Tibial nerve (tissue), 4 donors: ENCODE measurements at places on chromosomes 5 and 9.

DNA sequence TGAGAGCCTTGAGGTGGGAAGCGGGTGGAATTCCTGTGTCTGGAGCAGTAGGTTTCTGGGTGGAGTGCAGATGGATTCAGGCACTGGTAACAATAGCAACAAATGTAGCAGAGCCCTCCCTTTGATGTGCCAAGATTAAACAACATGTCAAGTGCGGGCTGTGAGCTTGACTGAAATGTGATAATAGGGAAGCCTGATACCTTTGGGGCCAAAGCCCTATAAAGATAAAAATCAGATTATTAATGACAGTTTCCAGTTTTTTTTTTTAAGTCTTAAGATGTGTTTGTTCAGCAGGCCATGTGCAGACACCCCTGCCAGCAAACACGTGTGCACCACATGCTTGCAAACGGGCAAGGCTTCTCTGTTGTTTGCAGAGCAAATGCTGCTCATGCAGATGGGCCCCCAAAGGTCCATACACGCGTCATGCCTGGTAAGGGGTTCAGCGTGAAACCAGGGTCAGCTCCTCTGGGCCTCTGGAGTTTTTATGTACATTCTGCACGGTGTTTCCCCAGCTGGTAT is 193.2 kb downstream of the GADD45G start:
- DNase-seq = no peak
- no peak overlapping the region for H3K27ac ChIP-seq
- H3K4me1 ChIP-seq = no peaks in the 10 kb centered on the region
- H3K27me3 ChIP-seq = no peaks in the 10 kb centered on the region
- H3K4me3 ChIP-seq = no peak overlapping the region
- H3K36me3 ChIP-seq = no peaks in the 10 kb centered on the region

- no peak for DNase-seq
- no peak overlapping the region for H3K4me3 ChIP-seq
- H3K4me1 ChIP-seq = no peaks in the 10 kb centered on the region
- no peaks in the 10 kb centered on the region for H3K36me3 ChIP-seq
- no peaks in the 10 kb centered on the region for H3K27me3 ChIP-seq
Observed at GRCh38 chr5:66540078-66540477, 56.1 kb upstream of the MAST4 start.

GRCh38 chr5:176859916-176860315 is 39.2 kb downstream of the HK3 start:
- no peaks in the 10 kb centered on the region for H3K4me1 ChIP-seq
- DNase-seq = no peak

GRCh38 chr5:17838469-17838868 is 204.2 kb downstream of the TAF11L14 start:
- H3K27ac ChIP-seq = no peak overlapping the region
- H3K4me3 ChIP-seq = no peak overlapping the region
- no peaks in the 10 kb centered on the region for H3K27me3 ChIP-seq
- H3K36me3 ChIP-seq = no peaks in the 10 kb centered on the region
- DNase-seq = no peak

DNA sequence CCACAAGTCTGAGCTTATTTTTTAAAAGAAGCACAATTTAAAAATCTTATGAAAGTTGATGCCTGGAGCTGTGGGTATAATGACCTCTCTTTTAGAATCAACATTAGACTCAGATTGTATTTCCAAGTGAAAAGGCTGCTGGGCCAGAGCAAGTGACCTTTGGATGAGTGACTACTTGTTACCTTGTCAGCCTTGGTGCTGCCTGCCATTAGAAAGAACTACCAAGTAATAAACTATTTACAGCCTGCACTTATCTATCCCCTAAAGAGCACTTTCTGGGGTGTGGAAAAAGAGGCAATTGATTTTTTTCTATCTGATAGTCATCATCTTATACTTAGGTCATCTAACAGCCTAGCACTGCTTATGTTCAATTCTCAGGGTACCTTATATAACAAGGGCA is 134.9 kb upstream of the FBXL17 start:
- H3K4me1 ChIP-seq = no peaks in the 10 kb centered on the region
- H3K27ac ChIP-seq = no peak overlapping the region
- no peak for DNase-seq
- H3K4me3 ChIP-seq = no peak overlapping the region

GRCh38 chr9:100219347-100219746 is 120.3 kb downstream of the INVS start:
- no peaks in the 10 kb centered on the region for H3K4me1 ChIP-seq
- no peak overlapping the region for H3K27ac ChIP-seq
- peaks cover 8% of the 10 kb centered on the region for H3K36me3 ChIP-seq

DNA sequence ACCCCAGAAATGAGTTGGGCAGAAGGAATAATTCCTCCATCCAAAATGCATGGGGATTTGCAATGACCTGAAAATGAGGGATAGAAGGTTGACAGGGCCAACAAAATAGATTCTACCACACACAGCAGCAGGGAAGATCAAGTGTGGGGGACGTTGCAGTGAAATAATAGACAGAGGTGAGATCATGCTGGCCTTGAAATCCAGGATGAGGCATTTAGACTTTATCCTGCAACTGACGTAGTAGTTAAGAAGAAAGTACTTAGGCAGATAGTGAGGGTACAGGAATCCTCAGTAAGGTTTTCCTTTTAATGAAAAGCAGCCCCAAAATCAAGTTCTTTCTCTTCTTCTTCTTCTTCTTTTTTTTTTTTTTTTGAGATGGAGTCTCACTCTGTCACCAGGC is 31.6 kb upstream of the TGFBR1 start:
- no peak for DNase-seq
- no peak overlapping the region for H3K4me3 ChIP-seq
- no peak overlapping the region for H3K27ac ChIP-seq
- peaks cover 6% of the 10 kb centered on the region for H3K4me1 ChIP-seq

DNA sequence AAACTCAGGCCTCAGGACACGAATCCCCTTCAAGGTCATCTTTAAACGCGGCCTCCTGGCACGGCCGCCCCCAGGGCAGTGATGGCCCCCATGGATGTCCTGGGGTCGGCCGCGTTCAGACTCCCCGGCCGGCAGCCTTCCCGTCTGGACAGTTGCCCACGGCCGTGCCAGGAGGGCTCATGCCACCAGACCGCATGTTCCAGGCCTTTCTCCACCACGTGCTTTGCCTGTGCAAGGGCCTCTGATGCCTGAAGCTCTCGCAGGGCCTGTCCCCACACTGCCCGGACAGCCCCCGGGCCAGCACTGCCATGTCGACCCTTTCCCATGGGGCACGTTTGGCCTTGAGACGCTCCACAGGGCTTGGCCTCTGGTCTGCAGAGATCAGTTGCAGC is 34.6 kb downstream of the SLC9A3 start:
- H3K27ac ChIP-seq = no peak overlapping the region
- H3K27me3 ChIP-seq = peaks cover 43% of the 10 kb centered on the region
- DNase-seq = no peak
- no peak overlapping the region for H3K4me3 ChIP-seq
- H3K4me1 ChIP-seq = no peaks in the 10 kb centered on the region
- peaks cover 21% of the 10 kb centered on the region for H3K36me3 ChIP-seq

- no peak for DNase-seq
- no peak overlapping the region for H3K4me3 ChIP-seq
- peak overlapping the region; percentile 94 for H3K27ac ChIP-seq
- H3K4me1 ChIP-seq = no peaks in the 10 kb centered on the region
Observed at GRCh38 chr9:95090871-95091577, 226.5 kb downstream of the FANCC start.

GRCh38 chr5:15763754-15764153 is 263.8 kb downstream of the FBXL7 start:
- H3K4me3 ChIP-seq = no peak overlapping the region
- DNase-seq = no peak
- H3K27ac ChIP-seq = no peak overlapping the region

- H3K27ac ChIP-seq = no peak overlapping the region
- no peak overlapping the region for H3K4me3 ChIP-seq
- no peaks in the 10 kb centered on the region for H3K27me3 ChIP-seq
- no peaks in the 10 kb centered on the region for H3K36me3 ChIP-seq
- DNase-seq = no peak
- H3K4me1 ChIP-seq = no peaks in the 10 kb centered on the region
Observed at GRCh38 chr5:137190031-137190430, 309.1 kb downstream of the SPOCK1 start.

DNA sequence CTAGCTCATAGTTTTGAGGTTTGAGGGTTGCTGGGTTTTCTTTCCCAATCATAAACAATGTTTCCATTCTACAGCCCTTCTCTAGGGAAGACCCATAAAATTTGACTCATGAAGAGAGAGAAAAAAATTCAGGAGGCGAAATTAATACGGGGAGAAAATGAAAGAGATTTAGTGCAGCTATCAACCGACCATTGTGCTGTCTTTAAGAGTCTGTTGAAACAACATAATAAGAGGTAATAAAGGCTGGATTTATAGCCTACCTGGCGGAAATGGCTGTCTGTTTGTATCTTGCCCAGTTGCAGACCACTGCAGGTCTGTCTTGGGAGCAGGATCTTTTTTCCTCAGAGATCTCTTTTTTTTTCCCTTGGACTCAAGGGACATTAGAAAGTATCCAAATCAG is 66.9 kb downstream of the TLR4 start:
- H3K4me1 ChIP-seq = no peaks in the 10 kb centered on the region
- DNase-seq = no peak
- H3K27ac ChIP-seq = no peak overlapping the region
- H3K36me3 ChIP-seq = no peaks in the 10 kb centered on the region

DNA sequence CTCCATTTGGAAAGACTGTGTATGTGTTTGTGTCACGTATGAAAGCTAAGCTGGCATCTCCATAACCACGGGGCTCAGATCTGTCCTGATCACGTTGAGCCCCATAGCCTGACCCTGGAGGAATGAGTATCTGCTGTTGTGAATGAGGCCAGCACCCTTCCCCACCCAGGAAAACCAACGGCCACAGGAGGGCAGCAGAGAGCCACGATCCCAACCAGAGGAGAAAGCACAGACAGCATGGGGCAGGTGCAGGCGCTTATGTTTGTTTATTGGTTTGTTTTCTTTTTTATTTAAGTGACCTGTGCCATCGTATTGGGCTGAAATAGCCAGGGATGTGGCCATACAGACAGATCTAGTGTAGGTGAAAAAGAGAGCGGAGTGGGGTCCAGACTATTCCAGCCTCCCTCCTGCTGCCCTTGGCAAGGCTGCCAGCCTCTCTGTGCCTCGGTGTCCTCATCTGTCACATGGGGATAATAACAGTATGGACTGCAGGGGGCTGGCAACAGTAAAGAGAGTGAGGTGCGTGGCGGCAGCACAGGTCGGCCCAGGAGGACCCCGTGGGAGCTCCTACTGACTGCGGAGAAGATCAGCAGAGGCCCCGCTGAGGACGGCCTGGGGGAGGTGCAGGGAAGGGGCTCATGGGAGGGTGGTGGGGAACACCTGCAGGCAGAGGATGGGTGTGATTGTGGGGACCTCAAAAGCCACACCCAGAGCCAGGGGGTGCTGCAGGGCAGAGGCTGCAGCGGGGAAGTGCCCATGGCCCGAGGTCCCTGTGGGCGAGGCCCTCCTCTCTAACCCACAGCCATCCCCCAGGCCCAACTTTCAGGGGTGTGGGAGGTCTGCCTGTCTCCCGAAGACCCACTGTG is 12.1 kb downstream of the OR2V2 start:
- peaks cover 4% of the 10 kb centered on the region for H3K4me1 ChIP-seq
- H3K36me3 ChIP-seq = no peaks in the 10 kb centered on the region
- DNase-seq = peak; percentile 84
- H3K27me3 ChIP-seq = no peaks in the 10 kb centered on the region

DNA sequence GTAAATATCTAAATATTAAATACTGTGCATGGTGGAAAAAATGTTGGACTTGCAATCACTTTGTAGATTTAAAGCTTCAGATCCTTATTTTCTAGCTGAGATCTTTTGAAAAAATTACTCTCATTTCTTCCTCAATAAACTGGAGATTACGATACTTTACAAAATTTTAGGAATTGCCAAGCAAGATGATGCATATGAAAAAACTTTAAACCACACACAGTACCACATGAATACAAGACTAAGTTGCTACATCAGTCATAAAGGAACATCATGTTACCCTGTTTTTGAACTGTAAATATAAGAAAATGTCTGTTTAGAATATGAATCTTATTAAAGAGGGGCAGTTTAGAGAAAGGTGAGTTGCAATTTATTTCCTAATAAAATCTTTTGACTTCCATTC is 703.6 kb upstream of the NUDT12 start:
- H3K4me1 ChIP-seq = no peaks in the 10 kb centered on the region
- DNase-seq = no peak
- H3K4me3 ChIP-seq = no peak overlapping the region
- H3K36me3 ChIP-seq = no peaks in the 10 kb centered on the region

DNA sequence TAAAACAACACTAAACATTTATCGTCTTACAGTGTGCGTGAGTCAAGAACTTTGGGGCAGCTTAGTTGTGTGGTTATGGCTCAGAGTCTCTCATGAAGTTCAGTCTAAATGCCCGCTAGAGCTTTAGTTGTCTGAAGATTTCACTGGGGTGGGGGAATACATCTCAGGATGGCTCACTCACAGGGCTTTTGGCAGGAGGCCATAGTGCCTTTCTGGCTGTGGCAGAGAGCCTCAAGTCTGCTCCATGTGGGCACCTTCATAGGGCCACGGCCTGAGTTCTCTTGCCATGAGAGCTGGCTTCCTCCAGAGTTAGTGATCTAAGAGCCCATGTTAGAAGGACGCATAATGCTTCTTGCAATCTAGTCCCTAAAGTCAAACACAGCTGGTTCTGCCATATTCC is 258.8 kb upstream of the NUDT12 start:
- no peaks in the 10 kb centered on the region for H3K36me3 ChIP-seq
- H3K27ac ChIP-seq = no peak overlapping the region
- no peak overlapping the region for H3K4me3 ChIP-seq
- H3K4me1 ChIP-seq = no peaks in the 10 kb centered on the region
- H3K27me3 ChIP-seq = no peaks in the 10 kb centered on the region
